ENCODE measurements at places on chromosomes 7 and 10. TPM values are rescaled to one million over a fixed set of nuclear protein-coding genes. Genes with fewer than 3 reads are reported as not detected.

The ATRNL1 gene
- 0.07 TPM for total RNA-seq

The FIGNL1 gene
- 62.1 TPM for total RNA-seq

- DNase-seq, result no peak
Measured at GRCh38 chr7:157560258-157560654, 223.5 kb downstream of the DNAJB6 start.

- DNase-seq, result no peak
Measured at GRCh38 chr10:68075550-68076004, 494 bp upstream of the HERC4 start.

DNA sequence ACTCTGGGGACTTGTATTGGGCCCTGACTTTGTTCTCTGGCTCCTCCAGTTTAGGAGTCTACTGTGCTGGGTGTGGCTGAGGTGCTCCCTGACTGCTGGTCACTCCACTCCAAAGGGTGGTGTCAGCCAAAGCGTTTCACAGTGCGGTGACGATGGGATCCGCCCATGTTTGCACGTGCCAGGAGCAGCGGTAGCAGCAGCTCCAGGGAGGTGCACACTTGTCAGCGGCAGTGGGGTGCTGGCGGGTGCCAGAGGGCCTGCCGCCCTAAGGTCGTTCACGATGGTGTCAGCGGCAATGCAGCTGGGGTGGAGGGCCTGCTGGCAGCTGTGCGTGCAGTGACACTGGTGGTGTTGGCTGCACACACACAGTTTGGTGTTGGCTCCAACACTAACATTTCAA, 268.5 kb upstream of the AKR1E2 start:
- DNase-seq, result no peak

- DNase-seq, result no peak
Measured at GRCh38 chr7:33981671-33982424, 76.5 kb downstream of the BMPER start.

DNA sequence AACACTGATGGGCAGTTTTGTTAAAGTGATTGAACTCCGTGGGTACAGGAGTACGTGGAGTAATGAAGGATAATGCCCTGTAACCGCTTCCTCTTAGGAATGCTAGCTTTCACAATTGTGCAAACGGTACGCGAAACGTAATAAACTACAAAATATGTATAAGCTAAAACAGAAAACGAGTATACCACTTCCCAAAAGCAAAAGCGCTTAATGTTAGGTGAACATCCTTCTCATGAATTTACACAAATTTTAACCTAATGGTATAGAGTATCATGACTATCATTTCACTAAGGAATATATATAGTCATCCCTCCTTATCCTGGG, 395 bp upstream of the ZNF25 start:
- no peak for DNase-seq

GRCh38 chr7:151095828-151096475, 9.7 kb downstream of the AGAP3 start:
- no peak for DNase-seq
